ENCODE measurements at places on chromosomes 1 and 21. TPM values are rescaled to one million over a fixed set of nuclear protein-coding genes. Genes with fewer than 3 reads are reported as not detected.

- DNase-seq: no peak
Observed at GRCh38 chr1:77378723-77379535, 97.1 kb downstream of the AK5 start.

- DNase-seq: no peak
Observed at GRCh38 chr1:223462047-223462630, 68.9 kb downstream of the CCDC185 start.

GRCh38 chr21:27156666-27157065, 189.8 kb upstream of the ADAMTS5 start:
- no peak for DNase-seq

DNA sequence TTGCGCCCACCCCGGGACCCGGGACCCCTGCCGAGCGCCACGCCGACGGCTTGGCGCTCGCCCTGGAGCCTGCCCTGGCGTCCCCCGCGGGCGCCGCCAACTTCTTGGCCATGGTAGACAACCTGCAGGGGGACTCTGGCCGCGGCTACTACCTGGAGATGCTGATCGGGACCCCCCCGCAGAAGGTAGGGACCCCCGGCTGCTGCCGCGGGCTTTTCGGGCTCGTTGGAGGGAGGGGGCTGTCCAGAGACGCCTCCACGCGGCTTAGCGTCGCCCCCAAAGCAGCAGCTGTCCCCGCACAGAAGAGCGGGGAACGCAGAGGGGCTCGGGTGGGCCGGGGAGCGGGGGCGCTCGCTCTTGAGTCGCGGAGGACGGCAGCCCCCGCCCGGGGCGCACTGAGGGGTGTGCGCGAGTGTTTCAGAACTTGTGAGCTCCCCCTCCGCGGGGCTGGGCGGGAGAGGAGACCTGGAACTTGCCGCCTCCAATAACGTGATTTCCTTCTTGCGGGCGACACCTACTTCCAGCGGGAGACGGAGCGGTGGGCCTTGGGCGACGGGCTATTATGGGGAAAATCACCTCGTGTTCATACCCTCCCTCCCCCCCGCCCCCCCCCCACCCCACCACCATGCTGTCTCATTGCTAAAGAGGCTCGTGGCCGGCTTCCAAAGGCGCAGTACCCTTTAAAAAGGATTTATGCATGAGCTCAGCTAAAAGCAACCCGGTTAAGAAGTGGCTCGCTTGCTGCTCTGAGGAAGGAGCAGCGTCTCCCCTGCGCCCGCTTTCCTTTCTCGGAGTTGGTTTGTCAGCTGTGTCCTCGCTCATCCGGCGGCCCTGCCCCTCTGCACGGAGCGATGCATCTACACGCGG, 664 bp downstream of the BACE2 start:
- no peak for DNase-seq

- no peak for DNase-seq
Observed at GRCh38 chr1:41619511-41620364, 135.3 kb upstream of the EDN2 start.

DNA sequence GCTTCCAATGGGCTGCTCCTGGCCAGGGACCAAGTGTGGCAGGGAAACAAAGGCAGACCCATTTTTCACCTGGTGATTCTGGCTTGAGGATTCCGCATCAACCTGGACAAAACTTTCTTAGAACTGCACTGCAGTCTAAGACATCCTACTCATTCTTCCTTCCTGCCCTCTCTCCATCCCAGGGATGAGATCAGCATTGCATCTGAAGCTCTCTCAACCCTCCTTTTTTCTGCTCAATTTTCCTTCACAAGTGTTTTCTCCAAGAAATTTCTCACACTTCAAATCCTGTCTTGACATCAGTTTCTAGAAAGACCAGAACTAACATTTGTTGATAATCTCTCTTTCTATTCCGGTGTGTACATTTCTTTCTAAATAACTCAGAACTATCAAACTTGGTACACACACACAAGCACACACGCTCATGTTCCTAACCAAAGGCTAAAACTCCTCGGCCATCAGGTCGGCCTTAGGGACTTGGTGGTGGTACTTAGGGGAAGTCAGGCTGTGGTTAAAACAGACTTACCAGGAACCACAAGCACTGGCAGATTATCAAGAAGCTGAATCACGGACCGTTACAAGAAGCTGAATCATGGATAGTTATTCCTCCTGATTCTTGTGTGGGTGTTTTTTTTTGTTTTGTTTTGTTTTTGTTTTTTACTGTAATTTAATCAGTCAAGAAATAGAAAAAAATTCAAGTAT, 21.0 kb upstream of the CXADR start:
- no peak for DNase-seq

DNA sequence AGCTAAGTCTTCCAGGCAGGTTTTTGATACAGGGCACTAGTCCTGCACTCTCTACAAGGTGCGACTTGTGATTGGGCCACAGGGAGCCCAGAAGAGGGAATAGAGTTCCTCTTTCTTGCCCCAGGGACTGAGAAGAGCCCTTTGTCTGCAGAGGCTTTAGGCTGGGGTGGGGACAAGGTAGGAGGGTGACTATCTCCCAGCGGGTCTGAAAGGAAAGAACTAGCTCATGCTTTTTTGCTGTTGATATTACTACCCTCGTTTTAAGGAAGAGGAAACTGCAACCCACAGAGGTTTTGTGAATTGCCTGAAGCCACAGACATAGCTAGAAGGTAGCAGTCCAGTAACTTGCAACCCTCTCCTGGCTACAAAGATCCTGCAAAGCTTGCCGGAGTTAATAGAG, 615.2 kb downstream of the MATN1 start:
- DNase-seq: no peak

- DNase-seq: no peak
Observed at GRCh38 chr1:219639876-219640577, 27.1 kb upstream of the ZC3H11B start.

GRCh38 chr21:33374450-33375096, 28.6 kb upstream of the IFNGR2 start:
- no peak for DNase-seq

GRCh38 chr1:240245629-240246020, 153.9 kb downstream of the FMN2 start:
- no peak for DNase-seq

- no peak for DNase-seq
Observed at GRCh38 chr1:76425201-76426145, 350.9 kb downstream of the ST6GALNAC3 start.

GRCh38 chr1:66416295-66416694, 117.7 kb upstream of the SGIP1 start:
- no peak for DNase-seq

DNA sequence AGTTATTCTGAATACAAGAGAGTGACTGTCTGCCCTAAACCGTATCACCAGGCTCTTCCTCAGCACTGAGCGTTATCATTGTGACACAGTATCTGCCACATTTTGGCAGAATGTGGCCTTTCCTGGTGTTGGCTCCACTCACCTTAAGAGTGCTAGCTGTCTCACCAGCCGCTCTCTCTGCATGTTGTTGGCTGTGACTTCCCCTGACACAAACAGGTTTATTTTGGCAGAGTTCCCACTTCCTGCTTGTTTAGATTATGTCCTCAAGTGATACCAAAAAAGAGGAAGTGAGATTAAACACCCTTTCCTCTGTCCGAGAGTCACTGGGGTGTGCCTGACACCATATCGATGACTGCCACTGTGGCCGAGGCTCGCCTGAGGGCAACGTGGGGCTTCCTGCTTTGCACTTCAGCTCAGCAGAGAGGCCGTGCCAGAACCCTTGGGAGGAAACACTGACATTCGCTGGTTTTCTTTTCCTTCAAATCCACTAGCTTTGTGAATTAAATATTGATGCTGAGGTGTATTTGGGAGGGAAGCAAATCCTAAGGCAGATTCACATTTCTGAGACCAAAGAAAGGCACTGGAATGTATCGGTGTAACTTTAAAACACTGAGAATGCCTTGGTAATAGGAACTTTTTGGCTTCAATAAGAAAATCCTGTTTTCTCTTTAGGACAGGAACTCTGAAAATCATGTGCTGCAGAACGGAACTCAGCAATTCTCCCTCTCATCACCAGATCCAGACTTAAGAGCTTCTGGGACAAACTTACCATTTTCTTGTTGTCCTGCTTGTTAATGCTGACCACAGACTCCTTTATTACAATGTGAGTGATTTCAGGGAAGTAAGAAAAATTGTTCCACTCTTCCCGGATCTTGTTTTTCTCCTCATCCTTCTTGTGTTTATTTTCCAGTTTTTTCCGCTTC, 102.1 kb downstream of the JAK1 start:
- peak; percentile 31 for DNase-seq

DNA sequence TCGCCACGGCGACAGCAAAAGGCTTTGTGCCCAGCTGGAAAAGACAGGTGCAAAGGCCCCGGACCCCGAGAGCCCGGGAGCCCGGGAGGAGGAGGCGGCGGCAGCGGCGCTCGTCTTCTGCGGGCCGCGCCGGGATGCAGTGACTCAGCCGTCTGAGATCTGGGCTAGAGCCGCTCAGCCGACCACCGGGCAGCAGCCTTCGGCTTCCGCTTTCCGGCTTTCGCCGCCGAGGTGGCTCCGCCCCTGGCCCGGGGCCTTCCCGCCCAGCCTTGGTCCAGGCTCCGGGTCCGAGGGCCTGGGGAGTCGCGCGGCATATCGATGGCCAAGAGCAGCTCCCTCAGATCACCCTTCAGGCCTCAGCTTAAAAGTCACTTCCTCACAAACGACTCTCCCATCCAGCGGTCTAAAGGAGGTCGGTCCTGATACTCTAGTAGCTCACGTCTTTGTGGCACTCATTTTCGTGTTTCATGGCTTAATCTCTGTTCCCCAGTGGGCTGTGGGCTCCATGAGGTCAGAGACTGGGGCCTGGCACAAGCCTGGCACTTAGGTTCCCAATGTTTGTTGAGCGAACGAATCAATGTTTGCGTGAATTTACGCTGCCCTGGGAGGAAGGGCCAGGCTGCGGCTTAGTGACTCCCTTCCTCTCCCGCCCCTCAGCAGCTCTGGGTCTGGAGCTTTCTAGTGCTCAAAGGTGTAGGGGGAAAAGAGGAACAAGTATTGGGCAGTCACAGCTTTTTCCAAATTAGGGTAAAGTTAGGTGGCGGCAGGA, at the start of gene PHTF1:
PHTF1 (minus strand) TSS at position 154 of the 769 bp plus-strand sequence. CDS start 783 bp downstream, outside the sequence.
- no peak for DNase-seq

DNA sequence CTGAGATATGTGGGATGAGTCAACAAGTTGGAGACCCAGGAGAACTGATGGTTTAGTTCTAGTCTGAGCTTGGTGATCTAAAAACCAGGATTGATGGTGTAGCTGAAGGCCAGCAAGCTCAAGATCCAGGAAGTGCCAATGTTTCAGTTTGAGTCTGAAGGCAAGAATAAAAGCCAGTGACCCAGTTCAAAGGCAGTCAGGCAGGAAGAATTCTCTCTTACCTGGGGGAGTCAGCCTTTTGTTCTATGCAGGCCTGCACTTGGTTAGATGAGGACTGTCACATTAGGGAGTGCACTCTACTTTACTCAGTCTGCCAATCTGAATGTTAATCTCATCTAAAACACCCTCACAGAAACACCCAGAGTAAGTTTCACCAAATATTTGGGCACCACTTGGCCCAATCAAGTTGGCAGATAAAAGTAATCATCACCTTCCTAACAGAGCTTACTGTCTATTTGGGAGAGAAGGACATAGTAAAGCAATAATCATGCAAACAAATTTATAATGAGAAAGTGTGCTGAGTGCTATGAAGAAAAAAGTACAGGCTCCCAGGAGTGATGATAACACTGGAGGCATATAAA, 63.4 kb downstream of the TSEN15 start:
- DNase-seq: no peak

- DNase-seq: no peak
Observed at GRCh38 chr1:201044119-201044518, 20.6 kb upstream of the KIF21B start.

DNA sequence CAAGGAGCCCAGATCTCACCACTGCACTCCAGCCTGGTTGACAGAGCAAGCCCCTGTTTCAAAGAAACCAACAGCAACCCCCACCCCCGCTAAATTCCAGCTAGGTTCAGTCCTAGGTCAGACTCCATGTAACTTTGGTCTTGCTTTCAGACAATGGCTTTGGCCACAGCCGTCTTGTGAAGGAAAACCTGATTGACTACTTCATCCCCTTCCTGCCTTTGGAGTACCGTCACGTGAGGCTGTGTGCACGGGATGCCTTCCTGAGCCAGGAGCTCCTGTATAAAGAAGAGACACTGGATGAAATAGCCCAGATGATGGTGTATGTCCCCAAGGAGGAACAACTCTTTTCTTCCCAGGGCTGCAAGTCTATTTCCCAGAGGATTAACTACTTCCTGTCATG, 12.9 kb downstream of the TOR3A start:
- DNase-seq: no peak

DNA sequence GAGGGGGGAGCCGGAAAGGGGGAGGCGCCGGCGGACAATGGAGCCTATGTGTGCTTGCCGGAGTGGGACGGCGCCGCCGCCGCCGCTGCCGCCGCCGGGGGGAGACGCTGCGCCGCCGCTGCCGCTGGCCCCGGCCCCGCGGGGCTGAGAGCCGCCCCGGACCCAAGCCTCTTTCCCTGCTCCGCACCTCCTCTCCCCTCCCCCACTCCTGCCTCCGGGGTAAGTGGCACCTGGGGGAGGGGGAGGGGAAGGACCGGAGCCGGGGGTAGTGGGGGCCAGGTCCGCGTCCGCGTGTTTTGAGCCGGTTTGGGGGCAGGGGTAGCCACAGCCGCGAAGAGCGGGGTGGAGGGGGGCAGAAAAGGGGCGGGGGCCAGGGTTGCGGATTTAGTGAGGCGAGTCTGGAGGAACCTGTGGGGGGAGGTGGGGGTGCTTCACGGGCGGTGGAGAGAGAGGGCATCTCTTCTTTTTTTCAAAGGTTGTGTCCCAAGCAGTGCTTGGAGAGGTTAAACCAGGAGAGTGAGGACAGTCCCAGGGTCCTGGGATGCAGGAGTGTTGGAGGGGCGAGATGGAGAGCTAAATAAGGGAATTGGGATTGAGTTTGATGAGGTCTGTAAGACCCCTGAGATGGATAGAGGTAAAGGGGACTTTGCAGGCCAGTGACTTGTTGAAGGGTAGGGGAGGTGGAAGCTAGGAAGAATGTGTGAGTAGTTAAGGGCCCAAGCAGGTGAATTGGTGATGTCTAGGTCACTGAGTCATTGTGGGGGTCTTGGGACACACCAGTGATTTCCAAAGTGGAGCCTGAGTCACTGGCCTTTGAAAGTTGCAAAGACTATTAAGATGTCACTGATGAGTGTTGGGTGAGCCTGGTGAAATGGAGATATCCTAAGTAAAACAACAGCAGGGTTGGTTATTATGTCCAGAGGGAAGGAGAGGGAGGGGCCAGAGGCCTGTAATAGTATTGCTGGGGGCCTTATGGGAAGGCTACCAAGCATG, 59.1 kb downstream of the BCL9 start:
- DNase-seq: no peak

MCL1 gene
- 156 TPM for polyA plus RNA-seq

CHRM3 gene
- polyA plus RNA-seq: 6.8 TPM

LYPD8 gene
- not detected for polyA plus RNA-seq

FAM110D gene
- 0.50 TPM for polyA plus RNA-seq

HLX gene
- polyA plus RNA-seq: 8.3 TPM

GPA33 gene
- 1.7 TPM for polyA plus RNA-seq

RNU1-2 gene
- not detected for polyA plus RNA-seq

SYCP1 gene
- 0.32 TPM for polyA plus RNA-seq

CACNA1E gene
- 0.47 TPM for polyA plus RNA-seq

PTPRC gene
- polyA plus RNA-seq: 8.5 TPM

RAB3GAP2 gene
- 35.1 TPM for polyA plus RNA-seq

GJB5 gene
- polyA plus RNA-seq: 0.52 TPM

Data from left renal pelvis (tissue), 4 donors.